ENCODE measurements at places on chromosomes 5 and 9. TPM values are rescaled to one million over a fixed set of nuclear protein-coding genes. Genes with fewer than 3 reads are reported as not detected.

ADRA1B gene
- not detected for total RNA-seq

RNF183 gene
- not detected for total RNA-seq

RAPGEF6 gene
- 28.0 TPM for total RNA-seq

TMEM215 gene
- not detected for total RNA-seq

ST8SIA4 gene
- 2.7 TPM for total RNA-seq

GARIN3 gene
- not detected for total RNA-seq

LCN15 gene
- total RNA-seq, result not detected

ATOX1 gene
- 39.3 TPM for total RNA-seq

C9 gene
- total RNA-seq, result not detected

IFNK gene
- total RNA-seq, result not detected

BTNL8 gene
- total RNA-seq, result not detected

ZDHHC12 gene
- total RNA-seq, result 47.3 TPM

PCDHB12 gene
- 0.28 TPM for total RNA-seq

DAB2IP gene
- total RNA-seq, result 10.3 TPM

MZB1 gene
- total RNA-seq, result 0.34 TPM

PCDHAC2 gene
- 25.5 TPM for total RNA-seq

DMRT3 gene
- total RNA-seq, result not detected

TAF11L4 gene
- total RNA-seq, result not detected
